Astrocyte of the spinal cord (primary cell): ENCODE measurements at places on chromosomes 4 and X.

- DNase-seq: peak; percentile 98
These were observed 101.2 kb downstream of the SMIM20 start for GRCh38 chr4:26015133-26015651.

DNA sequence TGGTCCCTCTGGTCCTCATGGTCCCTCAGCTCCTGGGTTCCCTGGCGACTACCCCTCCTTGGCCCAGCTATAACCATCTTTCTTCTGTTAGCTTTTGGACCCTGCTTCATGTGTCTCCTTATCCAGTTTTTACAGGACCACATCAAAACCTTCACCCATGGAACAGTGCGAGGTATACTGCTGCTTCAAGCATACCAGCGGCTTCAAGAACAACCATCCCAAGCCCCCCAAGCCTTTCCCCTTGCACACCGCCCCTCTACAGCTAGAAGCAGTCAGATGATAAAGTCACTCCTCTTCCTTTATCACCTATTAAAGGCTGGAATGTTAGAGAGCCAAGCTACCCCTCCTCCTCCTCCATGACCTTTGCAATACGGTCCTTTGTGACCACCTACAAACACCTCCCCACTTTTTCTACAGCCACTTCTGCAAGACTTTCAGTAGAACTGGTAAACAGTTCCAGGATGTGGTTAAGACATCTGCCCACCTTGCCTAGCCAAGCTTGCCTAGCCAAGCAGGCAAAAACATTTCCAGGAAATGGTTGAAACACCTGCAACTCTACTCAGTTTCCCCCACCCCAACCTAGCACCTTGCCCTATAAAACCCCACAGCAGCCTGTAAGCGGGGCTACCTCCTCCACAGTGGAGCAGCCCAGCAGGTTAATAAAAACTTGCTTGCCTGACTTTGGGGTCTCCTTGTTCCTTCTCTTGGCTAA lies 125.7 kb downstream of the ZC4H2 start:
- DNase-seq: no peak

DNA sequence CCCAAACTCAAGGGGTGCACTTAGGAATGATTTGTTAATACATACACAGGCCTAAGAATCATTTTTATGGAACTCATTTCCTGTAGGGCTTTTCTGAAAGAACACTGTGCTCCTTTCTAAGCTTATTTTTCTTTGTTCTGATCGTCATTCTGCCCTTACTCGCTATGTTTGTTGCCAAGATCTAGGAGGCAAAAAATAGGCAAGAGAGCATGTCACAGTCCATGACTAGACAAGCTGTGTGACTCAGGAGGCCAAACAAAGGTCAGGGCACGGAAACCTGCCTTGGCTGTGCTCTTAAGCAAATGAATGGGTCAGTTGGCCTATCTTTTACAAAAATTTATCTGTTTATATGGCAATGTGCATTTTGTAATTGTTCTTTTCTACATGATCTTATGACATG lies 42.5 kb upstream of the C1GALT1C1 start:
- peak; percentile 84 for DNase-seq

- no peak for DNase-seq
These were observed 99.1 kb downstream of the CHRNA9 start for GRCh38 chr4:40434126-40434687.

- DNase-seq: peak; percentile 28
These were observed 22.7 kb upstream of the TMPRSS11F start for GRCh38 chr4:68152411-68152810.

DNA sequence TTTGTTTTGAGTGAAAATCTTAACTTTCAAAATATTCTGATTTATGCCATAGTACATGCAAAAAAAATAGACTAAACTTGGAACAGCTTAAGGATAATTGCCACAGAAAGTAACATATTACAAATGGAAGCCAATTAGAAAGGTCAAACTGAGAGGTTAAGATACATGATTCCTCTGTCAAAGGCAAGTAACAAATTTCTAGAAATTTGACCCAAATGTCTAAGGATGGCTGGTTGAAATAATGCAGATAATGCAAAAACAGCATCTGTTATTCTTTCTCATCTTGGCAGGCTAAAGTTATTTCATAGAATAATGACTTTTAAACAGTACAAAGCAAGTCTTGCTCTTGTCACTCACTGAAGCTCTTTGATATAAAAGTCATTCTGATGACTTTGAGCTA lies 10.5 kb downstream of the FGF5 start:
- DNase-seq: no peak

DNA sequence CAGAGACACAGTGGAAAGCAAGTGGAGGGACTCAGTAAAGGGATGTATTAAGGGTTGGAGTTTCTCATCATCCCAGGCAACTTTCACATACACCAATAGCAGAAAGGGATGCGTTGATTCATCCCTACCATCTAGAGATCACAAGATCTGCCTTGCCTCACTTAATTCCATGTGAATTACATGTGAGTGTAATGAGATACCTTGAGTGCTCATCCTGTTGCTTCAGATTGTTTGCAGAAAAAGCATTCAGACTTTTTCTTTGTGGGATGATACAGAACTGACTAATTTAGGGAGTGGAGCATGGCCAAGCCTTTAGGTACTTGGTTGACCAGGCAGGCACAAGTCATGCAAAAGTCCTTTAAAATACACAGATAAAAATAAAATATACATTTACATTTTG lies 124.8 kb upstream of the SLIT2 start:
- DNase-seq: peak; percentile 23

GRCh38 chr4:81482326-81482725 lies 10.6 kb upstream of the RASGEF1B start:
- DNase-seq: no peak

DNA sequence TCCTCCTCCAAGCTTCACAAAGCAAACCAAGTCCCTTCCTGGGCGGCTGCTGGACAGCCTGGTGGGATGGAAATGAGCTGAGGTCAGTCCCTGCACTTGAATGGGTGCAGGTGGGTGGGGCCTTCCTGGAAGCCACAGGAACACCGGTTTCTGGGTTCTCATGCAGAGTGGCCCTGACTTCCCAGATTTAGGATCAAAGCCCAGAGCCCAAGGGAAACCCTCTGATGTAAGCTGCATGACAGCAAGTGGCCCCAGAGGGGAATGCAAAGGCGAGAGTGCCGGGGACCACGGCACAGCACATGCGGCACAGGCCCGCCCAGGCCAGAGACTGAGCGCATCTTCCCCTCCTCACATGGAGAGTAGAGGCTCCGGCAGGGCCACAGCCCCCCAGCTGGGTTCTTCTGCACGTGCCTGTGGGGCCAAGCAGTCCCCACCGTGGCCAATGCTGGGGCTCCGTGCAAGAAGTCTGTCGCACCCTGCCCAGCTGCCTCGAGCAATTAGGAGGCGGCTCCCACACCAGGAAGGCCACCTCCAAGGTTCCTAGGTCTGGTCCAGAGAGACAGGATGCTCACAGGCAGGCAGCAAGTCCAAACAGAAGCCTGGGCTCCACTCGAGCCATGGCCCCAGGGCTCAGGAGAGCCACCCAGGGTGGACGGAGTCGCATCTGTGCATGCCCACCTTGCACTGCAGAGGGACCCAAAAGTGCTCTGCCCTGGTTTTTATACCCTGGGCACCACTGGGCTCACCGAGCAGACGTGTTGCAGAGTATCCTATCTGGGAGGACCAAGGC lies 83.0 kb downstream of the HTRA3 start:
- no peak for DNase-seq

DNA sequence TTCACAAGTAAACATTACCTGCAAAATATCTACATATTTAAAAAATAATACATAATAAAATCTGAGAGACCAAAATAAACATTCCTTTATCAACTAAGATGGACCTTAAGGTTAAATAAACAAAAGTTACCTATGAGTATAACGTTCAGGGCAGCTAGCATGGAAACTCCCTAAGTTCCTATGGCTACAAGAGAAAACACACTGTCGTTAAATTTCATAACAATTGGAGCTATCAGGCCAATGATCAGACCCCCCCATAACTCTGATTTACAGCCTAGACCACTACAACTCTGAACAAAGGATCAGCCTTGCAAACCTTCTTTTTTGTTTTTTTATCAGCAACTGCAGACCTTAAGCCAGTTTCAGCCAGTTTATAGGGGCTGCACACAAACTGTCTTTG lies 1418.4 kb downstream of the PCDH18 start:
- no peak for DNase-seq
